Kidney glomerular epithelial cell (primary cell): ENCODE measurements at places on chromosomes 12 and 14.

DNA sequence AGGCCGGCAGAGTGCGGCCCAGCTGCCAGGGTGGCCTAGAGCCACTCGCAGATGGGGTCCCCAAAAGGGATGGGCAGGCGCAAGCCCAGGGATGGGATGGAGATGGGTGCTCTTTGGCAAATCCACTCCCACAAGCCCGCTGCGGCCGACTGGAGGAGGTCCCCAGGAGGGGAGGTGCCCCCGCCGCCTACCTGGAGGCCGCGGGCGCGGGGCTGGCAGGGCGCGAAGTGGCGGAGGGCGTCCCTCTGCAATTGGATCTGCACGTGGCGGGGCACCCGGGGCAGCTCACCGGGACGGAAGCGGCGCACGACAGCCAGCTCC lies 730 bp downstream of the PPP1R3E start:
- DNase-seq, result no peak

DNA sequence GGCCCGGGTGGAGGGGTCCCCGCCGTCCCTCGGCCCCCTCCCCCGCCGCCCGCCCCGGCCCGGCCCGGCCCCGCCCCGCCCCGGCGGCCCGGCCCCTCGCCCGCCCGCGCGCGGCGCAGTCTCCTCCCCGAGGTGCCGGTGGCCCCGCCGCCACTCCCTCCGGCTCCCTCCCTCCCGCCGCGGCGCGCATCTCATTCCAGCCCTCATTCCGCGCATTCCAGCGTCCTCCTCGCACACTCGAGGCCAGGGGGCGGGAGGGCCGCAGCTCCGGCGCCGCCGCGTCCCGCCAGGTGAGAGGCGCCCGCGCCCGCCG lies at the start of gene TEAD4:
TEAD4 (plus strand) TSS at position 206 of the 313 bp plus-strand sequence.
- DNase-seq, result peak; percentile 68

DNA sequence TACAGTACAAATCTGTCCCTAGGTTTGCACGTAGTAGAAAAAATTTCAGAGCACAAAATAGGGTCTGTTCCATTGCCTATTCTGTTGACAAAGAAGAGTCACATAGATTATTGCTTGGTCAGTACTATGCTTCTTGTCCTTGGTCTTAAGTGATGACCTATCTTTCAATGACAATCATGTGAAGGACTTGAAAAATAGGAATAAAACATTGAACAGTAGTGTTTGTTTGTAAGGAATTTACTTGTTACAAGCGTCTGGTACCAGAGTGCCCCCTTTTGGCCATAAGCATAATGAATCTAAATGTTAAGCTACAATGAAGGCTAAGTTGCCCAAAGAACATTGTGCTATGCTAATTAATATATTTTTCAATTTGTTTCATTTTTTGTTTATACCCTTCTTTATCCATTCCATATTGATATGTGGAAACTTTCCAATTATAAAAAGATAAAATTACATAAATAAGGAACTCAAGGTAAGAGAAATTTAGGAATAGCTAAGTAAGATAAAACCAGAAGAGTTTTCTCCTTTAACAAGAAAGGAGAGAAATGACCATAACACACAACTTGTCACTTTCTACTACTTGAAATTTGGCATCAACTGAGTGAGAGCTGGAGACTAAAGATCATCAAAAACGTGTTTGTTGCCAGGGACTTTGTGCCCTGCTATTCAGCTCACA lies 204.7 kb downstream of the EPS8 start:
- DNase-seq, result peak; percentile 48

- no peak for DNase-seq
Measured at GRCh38 chr14:73776194-73776537, 62.0 kb upstream of the PNMA1 start.

GRCh38 chr12:84416626-84417025 lies 496.0 kb downstream of the SLC6A15 start:
- DNase-seq, result no peak

DNA sequence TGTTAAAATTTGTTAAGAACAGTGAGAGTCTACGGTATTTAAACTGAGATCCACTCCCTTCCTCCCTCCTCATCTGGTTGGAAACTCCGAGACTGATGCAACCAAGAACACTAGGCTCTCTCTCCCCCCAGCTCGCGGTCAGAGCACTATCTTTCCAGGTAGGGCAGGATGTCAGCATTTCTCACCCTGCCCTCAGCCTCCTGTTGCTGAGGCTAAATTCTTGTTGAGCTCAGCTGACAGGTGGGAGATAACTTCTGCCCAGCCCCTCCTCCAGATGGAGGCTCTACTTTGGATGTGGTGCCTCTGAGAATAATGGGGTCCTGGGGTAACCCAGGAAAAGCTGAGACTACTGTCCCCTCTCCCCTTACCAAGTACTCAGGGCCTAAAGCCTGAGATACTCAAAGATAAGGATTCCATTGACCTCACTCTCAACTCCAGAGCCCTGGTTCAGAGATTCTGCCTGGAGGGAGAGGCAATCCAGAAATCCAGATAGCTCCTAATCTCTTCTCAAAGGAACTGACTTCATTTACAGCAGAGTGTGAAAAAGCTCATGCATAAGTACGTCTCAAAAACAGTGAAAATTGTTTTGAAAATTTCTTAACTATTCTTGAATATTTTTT lies 110.1 kb downstream of the EML5 start:
- DNase-seq, result peak; percentile 49

DNA sequence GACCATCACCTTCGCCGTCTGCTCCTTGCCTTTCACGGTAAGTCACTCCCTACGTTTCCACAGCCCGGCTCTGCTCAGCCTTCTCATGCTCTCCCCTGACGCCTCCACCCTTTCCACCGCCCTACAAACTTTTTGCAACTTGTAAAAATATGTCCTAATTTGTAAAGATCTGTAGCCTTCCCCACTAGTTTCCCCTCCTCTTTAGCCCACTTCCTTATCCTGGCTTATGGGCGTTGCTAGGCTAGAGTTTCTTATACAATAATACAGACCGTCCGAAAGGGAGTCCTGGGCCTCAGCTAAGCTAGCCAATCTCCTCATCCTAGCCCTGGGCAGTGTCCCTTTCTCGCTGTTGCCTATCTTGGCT lies 1.2 kb downstream of the PTGER2 start:
- DNase-seq, result no peak

DNA sequence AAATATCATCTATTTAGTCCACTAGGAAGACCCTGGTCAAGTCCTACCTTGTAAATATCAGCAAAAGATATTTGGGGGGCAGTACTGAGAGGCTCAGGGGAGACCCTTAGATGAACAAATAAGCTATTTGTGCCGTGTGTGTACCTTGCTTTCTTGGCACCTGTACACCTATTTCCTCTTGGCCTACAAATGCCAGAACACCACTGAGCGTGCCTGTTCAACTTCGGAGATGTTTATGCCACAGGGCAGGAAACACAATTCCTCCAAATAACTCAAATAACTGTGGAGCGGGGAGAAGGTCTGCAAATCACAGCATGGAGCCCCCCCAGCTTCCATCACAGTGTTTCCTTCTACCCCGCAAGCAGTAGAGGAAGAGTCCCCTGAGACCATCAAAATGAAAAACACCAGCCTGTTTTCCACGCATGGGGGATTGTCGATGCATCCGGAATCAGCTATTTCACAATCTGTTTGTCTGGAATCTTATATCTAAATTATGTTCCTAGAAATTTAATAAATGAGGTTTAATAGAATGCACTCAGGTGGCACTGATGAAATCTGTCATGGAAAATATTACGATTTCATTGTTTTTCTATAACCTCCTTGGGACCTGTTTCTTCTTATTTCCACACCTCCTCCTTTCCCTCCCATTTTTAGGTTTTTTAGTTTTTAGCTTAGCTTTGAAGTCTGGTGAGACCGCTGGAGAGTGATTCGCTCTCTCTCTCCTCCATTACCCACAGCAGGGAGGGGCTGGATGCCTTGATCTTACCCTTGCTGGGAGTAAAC lies 254.0 kb upstream of the SRRM4 start:
- DNase-seq, result no peak

DNA sequence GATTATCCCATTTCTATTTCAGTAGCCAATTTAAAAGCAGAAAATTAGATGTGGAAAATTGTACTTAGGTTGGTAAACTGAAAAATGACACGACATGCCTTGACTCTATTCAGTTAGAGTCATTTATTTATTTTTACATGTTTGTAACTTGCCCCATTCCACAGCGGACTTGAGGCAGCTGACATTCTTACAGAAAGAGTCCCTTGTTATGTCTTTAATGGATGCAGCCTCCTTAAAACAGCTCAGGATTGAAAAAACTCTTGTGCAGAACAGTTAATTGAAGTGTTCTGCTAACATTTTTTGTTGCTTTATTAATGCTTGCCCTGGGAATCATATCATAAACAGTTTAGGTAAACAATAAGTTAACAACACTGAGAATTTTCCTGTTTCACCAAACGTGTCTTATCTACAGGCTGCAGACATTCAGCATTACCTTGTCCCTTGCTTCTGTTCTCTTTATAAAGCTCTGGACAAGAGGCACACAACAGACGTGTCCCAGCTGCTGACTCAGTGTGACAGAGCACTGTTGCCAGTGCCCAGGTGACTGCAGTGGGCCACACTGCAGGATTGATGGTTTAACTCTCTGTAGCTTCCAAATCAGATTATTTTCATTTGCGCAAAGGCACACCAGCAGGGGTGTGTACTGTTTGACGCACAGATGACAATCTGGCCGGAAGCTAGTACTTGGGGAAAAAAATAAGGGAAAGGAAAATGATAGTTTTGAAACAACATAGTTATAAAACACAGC lies 101.6 kb downstream of the PELI2 start:
- no peak for DNase-seq

GRCh38 chr14:89466484-89466883 lies 49.5 kb upstream of the FOXN3 start:
- no peak for DNase-seq

DNA sequence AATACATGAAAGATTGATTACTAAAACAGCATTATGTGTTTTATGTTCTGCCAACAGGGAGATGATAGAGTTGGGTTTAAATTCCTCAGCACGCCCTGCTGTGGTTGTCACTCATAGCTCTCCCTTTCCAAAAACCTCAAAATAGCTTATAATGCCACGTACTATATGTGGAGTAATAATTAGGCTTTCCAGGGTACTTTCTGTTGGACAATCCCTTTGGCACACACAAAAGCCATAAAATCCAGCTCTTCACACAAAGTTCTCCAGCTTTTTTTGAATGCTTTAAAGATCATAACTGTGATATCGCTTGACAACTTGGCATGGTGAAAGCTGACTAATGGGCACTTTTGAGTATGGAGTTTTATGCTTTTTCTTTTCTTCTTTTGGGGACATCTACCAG lies 145.3 kb upstream of the DCN start:
- DNase-seq, result no peak
